ENCODE measurements at places on chromosomes 3 and 15.
A peak's percentile ranks its signal among the peaks of the same experiment; 100 is the strongest.

DNA sequence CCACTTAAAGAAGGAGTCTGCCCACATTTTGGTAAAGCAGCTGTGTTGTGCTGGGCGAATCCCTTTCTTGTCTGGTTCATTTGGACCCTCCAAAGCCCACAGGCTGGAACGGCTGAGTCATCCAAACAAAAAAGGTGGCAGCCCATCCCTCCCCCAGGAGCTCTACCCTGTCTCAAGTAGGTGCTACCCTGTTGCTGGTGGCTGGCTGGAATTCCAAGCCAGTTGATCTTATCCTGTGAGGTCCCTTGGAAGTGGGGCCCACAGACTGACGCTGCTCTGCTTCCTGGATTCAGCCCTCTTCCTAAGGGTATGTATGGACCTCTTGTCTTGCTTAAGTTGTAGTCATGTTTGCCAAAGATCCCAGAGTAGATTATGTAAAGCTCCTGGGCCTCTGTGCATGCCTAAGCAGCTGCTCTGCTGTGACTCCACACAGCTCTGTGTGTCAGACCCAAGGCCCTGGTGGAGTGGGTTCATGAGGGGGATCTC, 44.5 kb downstream of the CCR1 start:
- DNase-seq, result no peak

DNA sequence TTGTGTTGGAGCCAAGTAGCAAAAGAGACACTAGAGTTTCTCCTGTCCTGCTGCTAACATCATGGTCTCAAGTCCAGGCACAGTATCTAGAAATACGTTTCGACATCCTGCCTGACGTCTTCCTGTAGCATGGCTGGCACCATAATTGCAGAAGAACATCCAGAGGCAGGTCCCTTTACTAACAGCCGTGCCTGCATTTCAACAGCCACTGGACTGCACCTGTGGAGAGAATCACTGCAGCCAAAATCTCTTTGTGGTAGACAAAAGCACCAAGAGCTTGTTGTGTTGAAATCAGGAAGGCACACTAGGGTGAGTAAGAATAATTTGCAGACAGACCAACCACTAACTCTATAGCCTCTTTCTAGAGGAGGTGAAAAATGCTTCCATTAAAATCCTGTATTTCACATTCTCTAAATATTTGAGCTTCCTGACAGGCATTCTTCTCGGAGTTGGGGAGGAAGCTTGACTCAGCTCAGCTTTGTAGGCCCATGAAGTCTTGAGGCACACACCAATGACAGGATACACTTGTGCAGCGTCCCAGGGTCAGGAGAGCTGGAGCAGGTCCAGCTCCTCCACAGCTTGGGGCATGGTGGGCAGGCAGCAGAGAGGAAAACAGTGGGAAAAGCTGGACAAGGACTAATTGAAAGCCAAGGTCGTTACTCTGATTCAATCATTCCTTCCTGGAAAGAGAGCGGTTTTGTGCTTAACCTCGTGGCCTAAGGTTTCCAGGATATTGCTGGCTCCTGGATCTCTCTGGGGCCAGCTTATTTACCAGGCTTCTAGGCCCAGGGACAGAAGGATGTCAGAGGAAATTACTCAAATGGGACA, 244.9 kb downstream of the FAM43A start:
- DNase-seq, result no peak

DNA sequence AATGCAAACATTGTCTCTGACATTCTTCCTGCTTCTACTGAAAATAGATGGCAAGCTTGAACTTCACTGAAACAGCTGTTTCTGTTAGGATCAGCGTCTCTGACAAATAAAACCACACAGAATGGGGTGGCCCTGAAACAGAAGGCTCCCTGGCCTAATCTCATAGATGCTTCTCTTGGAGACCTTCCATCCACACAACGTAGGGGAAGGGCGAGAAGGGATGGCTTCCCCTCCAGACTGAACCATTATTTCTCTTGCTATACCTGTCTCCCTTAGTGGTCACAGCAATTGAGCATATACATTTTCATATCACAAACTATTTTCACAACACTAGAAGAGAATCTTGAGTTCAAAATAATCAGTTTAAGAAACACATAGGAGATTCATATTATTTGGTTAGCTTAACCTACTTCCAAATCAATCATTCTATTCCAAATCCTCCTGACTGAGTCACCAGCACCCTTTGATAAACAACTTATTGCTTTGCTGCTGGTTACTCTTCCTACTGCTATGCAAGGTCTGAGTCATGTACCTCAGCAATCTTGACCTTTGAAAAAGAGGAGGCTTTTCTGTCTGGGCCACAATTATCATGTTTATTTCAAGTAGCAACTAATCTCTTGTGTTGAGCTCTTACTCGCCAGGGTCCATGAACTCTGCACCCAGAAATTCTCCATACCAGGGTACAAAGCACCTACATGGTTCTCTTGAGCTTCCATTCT, 45.5 kb downstream of the CBLB start:
- no peak for DNase-seq

- peak; percentile 52 for DNase-seq
Observed at GRCh38 chr3:108406661-108407206, 103.7 kb downstream of the MYH15 start.

GRCh38 chr15:63065262-63066221, 23.0 kb downstream of the TPM1 start:
- no peak for DNase-seq

DNA sequence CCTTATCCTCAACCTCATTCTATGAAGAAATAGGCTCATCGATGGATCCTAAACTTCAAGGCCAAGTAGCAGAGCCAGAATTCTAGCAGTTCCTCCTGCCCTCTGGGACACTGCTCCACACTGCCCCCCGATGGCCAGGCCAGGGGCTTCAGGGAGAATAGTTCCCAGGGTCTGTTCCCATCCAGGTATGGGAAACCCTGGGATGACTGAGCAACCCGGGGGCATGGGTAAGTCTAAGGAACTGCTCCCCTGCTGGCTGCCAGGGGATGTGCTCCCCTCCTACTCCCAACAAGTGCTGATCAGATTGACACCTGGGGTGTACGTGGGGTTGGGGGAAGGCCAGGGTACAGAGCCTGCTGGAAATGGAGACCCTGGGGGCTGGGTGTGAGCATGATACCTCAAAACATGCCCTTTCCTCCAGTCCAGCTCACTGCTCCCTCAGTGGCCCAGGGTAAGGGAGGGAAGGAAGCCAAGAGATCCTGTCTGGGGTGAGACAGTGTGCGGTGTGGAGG, 7.6 kb downstream of the ULK3 start:
- DNase-seq, result no peak

GRCh38 chr3:150920236-150920635, 15.0 kb upstream of the MINDY4B start:
- DNase-seq, result no peak

- no peak for DNase-seq
Observed at GRCh38 chr3:48696156-48696555, 10.4 kb upstream of the NCKIPSD start.

- DNase-seq, result peak; percentile 23
Observed at GRCh38 chr3:129794311-129795185, 99.0 kb downstream of the TMCC1 start.
